ENCODE measurements at places on chromosomes 5 and 9.
A peak's percentile ranks its signal among the peaks of the same experiment; 100 is the strongest.

DNA sequence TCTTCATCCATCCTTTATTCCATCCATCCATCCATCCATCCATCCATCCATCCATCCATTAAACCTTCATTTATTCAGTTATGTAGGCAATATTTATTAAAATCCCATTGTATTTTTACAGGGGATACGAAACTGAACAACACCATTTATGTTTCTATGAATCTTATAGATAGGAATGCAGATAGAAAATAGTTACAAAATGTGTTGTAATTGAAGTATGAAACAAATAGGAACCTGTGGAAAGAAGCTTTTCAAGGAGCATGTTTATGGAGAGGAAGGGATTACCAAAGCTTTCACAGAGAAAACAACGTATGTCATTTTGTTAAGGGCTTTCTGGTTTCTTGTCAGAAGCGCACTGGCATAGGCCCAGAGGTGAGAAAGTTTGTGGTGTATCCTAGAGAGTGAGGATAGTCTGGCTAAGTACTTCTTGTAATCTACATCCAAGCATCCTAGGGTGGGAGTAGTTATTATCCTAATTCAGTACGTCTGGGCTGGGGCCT is 184.0 kb downstream of the CNTLN start:
- DNase-seq, result no peak

DNA sequence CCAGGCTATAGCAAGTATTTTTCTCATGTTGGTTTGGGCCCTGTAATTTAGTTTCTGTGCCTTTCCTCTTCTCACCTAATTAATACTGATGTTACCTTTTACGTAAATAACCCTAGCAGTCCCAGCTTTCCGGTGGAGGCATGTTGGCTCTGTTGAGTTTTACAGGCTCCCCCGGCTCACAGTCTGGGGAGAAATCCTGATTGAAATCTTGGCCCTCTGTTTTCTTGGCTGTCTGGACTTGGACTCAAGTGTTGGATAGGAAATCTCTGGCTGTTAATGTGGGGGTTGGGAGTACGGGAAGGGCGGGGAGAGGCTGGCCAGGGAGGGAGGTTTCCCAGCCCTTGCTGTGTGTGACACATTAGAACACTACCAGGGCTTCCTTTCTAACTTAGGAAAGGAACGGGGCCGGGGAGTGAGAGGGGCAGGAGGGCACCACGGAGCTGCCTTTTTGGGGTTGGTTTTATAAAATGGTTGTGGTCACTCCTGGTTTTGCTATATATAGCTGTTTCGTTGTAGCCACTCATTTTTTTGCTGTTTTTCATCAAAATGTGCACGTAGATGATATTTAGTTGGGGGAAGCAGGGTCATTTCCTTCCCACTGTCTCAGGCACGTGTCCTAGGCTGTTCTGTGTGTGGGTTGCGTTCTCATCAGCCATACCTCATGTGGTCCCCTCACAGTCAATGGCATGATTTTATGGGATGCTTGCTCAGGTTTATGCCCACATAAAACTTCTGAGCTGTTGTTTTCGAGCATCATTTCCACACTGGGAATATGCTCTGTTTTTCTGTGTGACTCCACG is 11.0 kb downstream of the TRIO start:
- peak; percentile 67 for DNase-seq

DNA sequence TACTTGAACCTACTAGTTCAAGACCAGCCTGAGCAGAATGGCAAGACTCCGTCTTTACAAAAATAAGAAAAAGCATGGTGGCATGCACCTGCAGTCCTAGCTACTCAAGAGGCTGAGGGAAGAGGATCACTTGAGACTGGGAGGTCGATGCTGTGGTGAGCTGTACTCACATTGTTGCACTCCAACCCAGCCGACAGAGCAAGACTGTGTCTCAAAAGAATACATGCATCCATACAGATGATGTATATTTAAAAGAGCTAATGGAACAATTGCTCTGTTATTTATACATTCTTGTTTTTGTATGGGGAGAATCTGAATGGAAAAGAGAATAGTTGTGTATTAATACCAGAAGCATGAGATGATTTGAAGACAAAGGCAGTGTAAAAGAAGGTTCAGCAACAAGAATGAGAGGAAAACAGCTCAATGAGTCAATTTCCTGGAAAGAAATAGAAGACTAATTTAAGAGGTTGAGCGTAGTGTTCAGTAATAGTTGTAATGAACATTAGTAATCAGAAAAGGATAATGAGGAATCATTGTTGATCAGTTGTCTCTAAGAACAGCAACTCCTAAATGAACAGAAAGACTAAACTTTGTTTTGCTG is 1.9 kb upstream of the LRRC70 start:
- DNase-seq, result no peak

- no peak for DNase-seq
These were observed 11.4 kb upstream of the BASP1 start for GRCh38 chr5:17206021-17206420.

GRCh38 chr9:35078066-35078465 is 1.7 kb downstream of the FANCG start:
- no peak for DNase-seq

DNA sequence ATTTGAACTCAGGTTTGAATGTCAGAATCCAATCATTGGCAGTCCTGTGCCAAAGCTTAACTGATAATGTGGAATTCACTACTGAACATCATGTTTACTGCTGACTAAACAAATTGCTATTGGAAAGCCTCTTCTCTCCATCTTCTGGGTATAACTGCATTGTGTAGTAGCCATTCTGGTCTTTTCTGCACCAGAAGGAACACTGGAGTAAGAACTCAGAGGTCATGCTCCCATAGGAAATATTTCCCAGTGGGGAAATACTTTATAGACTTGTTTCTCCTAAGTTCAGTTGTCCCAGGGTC is 25.9 kb downstream of the SLC1A3 start:
- DNase-seq, result no peak

- DNase-seq, result no peak
These were observed 97.3 kb upstream of the HMHB1 start for GRCh38 chr5:143714629-143715028.

DNA sequence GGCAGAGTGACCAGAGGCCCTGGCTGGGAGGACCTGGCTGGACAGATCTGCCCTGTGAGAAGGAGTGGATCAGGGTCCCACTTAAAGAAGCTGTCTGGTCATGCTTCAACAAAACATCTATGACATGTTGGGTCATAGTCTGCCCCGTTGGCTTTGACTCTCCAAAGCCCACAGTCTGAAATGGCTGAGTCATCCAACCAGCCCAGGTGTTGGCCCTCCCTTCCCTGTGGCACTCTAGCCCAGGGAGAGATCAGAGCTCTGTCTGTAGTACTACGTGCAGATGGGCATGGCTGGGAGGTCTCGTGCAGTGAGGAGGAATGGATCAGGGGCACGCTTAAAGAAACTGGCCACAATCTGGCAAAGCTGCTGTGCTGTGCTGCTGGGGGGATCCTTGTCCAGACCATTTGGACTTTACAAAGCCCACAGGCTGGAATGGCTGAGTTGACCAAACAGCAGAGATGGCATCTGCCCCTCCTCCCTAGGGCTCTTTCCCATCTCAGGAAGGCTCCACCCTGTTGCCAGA is 206.1 kb downstream of the TUSC1 start:
- no peak for DNase-seq

DNA sequence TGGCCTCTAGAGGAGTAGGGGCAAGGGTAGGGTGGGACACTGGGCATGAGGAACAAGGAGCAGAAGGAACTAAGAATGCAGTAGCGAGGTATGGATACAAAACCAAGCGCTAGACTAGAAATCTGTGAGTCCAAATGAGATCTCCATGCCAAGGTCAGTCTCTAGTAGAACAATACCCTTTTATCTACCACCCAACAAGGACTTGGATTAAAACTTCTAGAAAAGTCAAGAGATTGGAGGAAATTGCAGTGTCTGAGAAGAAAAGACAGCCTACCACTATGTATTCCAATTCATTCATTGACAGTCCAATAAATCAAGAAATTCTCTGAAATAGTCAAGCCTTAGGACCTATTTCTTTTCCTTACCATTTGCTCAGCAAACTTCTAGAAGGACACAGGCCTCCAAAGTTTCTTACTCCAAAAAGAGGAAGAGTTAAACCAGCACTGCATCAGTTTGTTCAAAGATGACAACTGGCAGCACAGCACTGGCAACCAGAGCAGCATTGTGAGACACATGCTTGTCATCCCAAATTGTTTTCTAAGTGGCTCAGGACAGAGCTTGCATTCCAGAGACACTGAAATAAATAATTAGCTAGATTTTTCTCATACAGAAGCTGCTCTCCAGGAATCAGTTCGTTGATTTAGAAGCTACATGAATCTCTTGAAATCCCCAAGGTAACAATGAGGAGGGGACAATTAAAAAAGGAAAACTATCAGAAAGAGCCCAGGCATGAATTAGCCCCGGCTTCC is 22.6 kb downstream of the ABCA1 start:
- no peak for DNase-seq

DNA sequence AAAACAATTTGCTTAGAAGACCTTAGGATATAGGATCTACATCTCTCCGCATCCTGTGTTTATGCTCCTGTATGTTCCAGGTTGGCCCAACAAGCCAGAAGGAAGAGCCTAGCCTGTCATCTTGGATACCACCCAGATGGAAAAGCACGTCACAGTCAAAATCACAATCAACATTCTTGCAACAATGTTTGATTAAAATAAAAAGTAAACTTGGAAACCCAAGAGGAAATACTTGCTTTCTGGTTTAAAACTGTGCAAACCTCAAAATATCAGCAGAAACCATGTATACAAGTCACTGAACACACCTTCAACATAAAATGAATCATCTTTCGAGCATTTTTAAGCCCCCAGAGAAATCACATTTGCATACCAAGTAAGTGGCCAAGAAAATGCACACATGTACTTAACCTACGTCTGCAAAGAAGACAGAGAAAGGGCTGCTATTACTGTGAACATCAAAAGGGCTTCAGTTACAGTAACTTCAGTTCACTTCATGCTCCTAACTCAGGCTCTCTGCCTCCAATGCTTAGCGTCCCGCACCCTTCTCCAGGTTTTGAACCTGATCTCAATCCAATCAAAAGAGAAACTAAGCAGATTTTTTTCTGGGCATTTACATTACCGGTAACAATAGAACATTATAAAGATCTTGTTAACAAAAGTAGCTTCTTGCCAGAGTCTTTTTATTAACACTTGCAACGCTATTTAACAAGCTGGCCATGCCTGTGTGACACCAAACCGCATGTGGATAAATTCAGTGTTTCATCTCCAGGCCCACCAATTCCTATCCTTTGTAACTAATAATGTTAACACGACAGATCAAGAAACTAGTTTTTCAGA is 1.3 kb downstream of the ENC1 start:
- DNase-seq, result no peak

DNA sequence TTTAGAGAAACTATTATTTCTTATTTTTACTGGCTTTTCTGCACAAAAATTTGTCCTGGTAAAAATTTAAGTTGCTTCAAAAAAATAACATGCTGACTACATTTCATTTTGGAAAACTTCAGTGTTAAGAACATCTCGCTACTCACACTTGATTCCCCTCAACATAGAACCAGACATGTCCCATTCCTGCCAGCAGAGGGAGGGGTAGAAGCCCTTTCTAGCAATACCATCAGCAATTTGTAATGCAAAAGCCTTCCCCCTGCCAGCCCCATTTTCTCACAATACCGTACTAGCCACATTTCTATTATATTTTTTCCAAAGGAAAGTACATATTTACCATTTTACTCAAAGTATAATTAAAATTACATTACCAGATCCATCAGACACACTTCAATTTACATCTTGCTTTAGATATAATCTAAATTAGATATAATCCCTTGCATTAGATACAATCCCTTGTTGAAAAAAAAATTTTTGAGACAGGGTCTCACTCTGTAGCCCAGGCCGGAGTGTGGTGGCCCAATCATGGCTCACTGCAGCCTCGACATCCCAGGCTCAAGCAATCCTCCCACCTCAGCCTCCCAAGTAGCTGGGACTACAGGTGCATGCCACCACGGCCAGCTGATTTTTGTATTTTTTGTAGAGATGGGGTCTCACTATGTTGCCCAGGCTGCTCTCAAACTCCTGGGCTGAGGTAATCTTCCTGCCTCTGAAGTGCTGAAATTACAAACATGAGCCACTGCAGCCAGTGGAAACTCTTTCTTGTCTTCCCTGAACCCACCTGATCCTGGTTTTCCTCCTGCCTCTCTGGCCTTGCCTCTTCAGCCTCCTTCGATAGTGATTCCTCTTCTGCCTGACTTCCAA is 39.6 kb upstream of the IDNK start:
- no peak for DNase-seq

GRCh38 chr5:53900677-53901076 is 340.2 kb downstream of the NDUFS4 start:
- DNase-seq, result no peak

- DNase-seq, result no peak
These were observed 48.4 kb downstream of the MRPL36 start for GRCh38 chr5:1751026-1751863.

DNA sequence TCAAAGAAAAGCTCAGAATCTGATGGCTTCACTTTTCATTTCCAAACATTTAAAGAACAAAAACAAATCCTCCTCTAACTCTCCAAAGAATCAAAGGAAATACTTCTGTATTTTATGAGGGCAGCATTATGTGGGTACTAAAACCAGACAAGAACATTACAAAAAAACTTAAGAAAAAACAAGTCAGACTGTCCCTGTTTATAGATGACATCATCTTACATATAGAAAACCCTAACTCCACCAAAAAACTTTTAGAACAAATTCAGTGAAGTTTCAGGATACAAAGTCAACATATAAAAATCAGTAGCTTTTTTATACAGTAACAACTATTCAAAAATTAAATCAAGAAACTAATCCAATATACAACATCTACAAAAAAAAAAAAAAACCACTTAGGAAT is 136.2 kb downstream of the PJA2 start:
- no peak for DNase-seq

DNA sequence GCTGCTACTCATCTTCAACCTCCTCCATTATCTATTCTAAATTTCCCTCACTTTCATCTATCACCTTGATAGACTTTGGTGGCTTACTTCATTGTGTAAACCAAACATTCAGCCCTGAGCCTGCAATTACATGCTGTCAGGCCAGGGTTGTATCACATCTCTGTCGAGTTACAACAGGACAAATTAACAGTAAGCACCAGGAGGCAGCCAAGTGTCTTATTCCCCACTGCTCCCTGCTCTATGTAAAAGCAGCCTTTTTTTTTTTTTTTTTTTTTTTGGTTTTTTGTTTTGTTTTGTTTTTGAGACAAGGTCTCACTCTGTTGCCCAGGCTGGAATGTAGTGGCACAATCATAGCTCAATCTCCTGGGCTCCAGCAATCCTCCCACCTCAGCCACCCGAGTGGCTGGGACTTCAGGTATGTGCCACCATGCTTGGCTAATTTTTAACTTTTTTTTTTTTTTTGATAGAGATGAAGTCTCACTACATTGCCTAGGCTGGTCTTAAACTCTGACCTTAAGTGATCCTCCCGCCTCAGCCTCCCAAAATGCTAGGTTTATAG is 15.2 kb upstream of the ZCCHC9 start:
- DNase-seq, result no peak

GRCh38 chr5:124110942-124111341 is 599.0 kb downstream of the CSNK1G3 start:
- DNase-seq, result no peak

DNA sequence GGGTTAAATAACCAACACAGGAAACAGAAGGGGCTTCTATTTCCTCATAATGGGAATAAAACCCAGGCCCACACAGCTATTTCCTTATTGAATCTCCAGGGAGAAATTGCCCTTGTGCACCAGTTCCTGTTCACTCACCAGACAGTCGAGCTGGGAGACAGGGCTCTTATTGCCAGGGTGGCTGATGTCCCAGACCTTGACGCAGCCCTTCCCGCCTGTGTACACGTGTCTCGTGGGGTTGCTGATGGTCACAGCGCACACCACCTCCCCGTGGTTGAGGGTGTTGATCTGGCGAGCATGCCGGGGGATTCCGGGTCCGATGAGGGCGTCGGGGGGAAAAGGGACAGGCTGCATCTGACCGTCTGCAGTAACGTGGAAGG is 96.5 kb downstream of the TLE1 start:
- no peak for DNase-seq
